ENCODE measurements at places on chromosomes 3 and 15.

- DNase-seq = no peak
Measured at GRCh38 chr3:106206613-106207012, 337.8 kb upstream of the CBLB start.

- no peak for DNase-seq
Measured at GRCh38 chr3:32237670-32238452, 619 bp upstream of the CMTM8 start.

DNA sequence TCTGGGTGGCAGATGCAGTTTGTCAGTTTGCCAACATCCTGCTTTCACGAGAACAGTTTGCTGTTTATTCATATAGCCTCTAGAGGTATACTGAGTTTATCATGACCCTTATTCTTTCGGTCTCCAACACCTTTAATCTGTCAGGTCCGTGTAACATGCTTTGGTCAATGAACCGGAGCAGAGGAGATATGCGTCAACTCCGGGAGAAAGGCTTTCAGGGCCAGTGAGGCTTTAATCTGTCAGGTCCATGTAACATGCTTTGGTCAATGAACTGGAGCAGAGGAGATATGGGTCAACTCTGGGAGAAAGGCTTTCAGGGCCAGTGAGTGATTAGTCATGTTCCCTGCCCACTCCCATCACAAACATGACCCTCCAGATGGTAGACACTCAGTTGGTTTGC lies 16.9 kb upstream of the GPD1L start:
- no peak for DNase-seq

- DNase-seq = no peak
Measured at GRCh38 chr3:171813897-171814460, 3.7 kb upstream of the PLD1 start.

DNA sequence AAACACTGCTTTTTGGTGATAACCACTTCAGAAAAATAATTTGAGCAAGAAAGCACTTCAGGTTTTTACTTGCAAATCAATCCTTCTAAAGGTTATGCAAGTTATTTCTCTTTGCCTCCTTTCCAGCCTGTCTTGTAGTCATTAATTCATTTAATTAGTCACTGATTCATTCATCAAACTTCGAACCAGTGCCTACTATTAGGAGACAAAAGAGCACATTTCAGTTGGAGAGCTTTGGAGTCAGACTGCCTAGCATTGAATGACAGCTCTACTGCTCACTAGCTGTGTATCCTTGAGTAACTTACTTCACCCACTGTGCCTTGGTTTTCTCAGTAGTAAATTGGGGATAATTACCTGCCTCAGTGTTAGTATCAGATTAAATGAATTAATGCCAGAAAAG lies 14.9 kb upstream of the LRRC58 start:
- no peak for DNase-seq

DNA sequence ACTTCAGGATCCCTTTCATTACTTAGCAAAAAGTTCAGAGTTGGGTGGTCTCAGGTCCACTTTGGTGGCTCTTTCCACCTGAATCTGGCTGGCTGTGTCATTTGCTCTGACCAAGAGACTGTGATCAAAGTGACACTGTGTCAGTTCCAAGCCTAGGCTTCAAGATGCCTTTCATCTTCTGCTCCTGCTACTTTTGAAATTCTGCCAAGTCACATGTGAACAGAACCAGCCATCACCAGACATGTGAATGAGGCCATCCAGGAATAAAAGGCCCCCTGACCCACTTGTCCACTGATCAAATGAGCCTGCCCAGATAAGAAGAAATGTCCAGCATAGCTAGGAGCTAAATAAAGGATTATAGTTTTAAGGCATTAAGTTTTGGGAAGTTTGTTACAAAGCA lies 132.2 kb downstream of the OSBPL10 start:
- DNase-seq = no peak

GRCh38 chr3:24202071-24202470 lies 257.0 kb downstream of the NR1D2 start:
- no peak for DNase-seq

- DNase-seq = no peak
Measured at GRCh38 chr15:101660005-101660404, 7.8 kb upstream of the TM2D3 start.

- no peak for DNase-seq
Measured at GRCh38 chr15:64640146-64640871, 135.1 kb downstream of the RBPMS2 start.

Measured in activated naive CD8-positive, alpha-beta T cell treated with anti-CD3 and anti-CD28 coated beads, Interleukin-2, amount 50 U/mL, for 16 hours (primary cell).